Endothelial cell of coronary artery (primary cell): ENCODE measurements at places on chromosomes 1 and 21. TPM values are rescaled to one million over a fixed set of nuclear protein-coding genes. Genes with fewer than 3 reads are reported as not detected.

PAQR7 gene
- 5.5 and 7.0 TPM in 2 replicates for total RNA-seq

SPRR2G gene
- not detected in 2 replicates for total RNA-seq

SPATA45 gene
- total RNA-seq, result not detected in 2 replicates

KCNK1 gene
- 0.19 and 0.45 TPM in 2 replicates for total RNA-seq

HAO2 gene
- not detected in 2 replicates for total RNA-seq

HSD3B1 gene
- not detected in 2 replicates for total RNA-seq

FCAMR gene
- total RNA-seq, result not detected in 2 replicates

IGSF9 gene
- under 0.01 TPM in 2 replicates for total RNA-seq

RNF19B gene
- total RNA-seq, result 19.7 and 29.2 TPM in 2 replicates

PLCH2 gene
- under 0.01 and 0.09 TPM in 2 replicates for total RNA-seq

SLC45A3 gene
- total RNA-seq, result 6.7 and 8.5 TPM in 2 replicates

KCNK2 gene
- under 0.01 TPM in 1 of 2 replicates, not detected in the other for total RNA-seq

DNALI1 gene
- 1.5 and 3.1 TPM in 2 replicates for total RNA-seq

FBXO2 gene
- total RNA-seq, result 0.66 and 0.72 TPM in 2 replicates

SIK1 gene
- total RNA-seq, result 1.9 and 10.4 TPM in 2 replicates

TSACC gene
- not detected in 2 replicates for total RNA-seq

CRB1 gene
- not detected in 2 replicates for total RNA-seq

SH2D1B gene
- total RNA-seq, result under 0.01 TPM in 1 of 2 replicates, not detected in the other

AMY1B gene
- total RNA-seq, result not detected in 2 replicates

B3GALT5 gene
- total RNA-seq, result not detected in 2 replicates

CHI3L2 gene
- not detected in 2 replicates for total RNA-seq

ZFYVE9 gene
- 28.3 and 36.6 TPM in 2 replicates for total RNA-seq

MAP10 gene
- 0.72 and 1.9 TPM in 2 replicates for total RNA-seq

PBXIP1 gene
- 90.7 and 96.4 TPM in 2 replicates for total RNA-seq

SIM2 gene
- total RNA-seq, result under 0.01 TPM in 1 of 2 replicates, not detected in the other

PGLYRP3 gene
- total RNA-seq, result not detected in 2 replicates

SCCPDH gene
- total RNA-seq, result 53.5 and 56.2 TPM in 2 replicates

PMF1 gene
- total RNA-seq, result 32.5 and 45.0 TPM in 2 replicates

IVL gene
- not detected in 2 replicates for total RNA-seq

HMCN1 gene
- 7.2 and 10.9 TPM in 2 replicates for total RNA-seq

LCE1B gene
- total RNA-seq, result not detected in 2 replicates

CYP4B1 gene
- not detected in 2 replicates for total RNA-seq

USH2A gene
- not detected in 2 replicates for total RNA-seq

SLC45A1 gene
- total RNA-seq, result 0.54 and 1.5 TPM in 2 replicates

DPT gene
- total RNA-seq, result not detected in 2 replicates

SLC1A7 gene
- 0.09 TPM in 1 of 2 replicates, not detected in the other for total RNA-seq

AADACL4 gene
- not detected in 2 replicates for total RNA-seq

NCF2 gene
- 0.09 TPM in 1 of 2 replicates, not detected in the other for total RNA-seq

SYTL1 gene
- under 0.01 and 0.09 TPM in 2 replicates for total RNA-seq

HLX gene
- total RNA-seq, result 13.8 and 22.1 TPM in 2 replicates

RNF186 gene
- total RNA-seq, result not detected in 2 replicates

S100A2 gene
- 1.9 and 3.8 TPM in 2 replicates for total RNA-seq

PADI3 gene
- not detected in 2 replicates for total RNA-seq

NCAM2 gene
- total RNA-seq, result 0.38 and 0.90 TPM in 2 replicates

CELA3A gene
- total RNA-seq, result 0.09 TPM in 1 of 2 replicates, not detected in the other

PLA2G4A gene
- total RNA-seq, result 4.1 and 8.4 TPM in 2 replicates

CLDN14 gene
- total RNA-seq, result 0.18 and 10.0 TPM in 2 replicates

PBX1 gene
- total RNA-seq, result 1.8 and 6.5 TPM in 2 replicates

IFT25 gene
- 15.3 and 16.4 TPM in 2 replicates for total RNA-seq

TDRD5 gene
- not detected in 2 replicates for total RNA-seq

SETSIP gene
- 0.09 TPM in 1 of 2 replicates, not detected in the other for total RNA-seq

AGT gene
- total RNA-seq, result 0.09 TPM in 1 of 2 replicates, not detected in the other
